ENCODE measurements at places on chromosomes 4 and X. TPM values are rescaled to one million over a fixed set of nuclear protein-coding genes. Genes with fewer than 3 reads are reported as not detected.

The AGTR2 gene
- not detected for total RNA-seq

The AREG gene
- 0.09 TPM for total RNA-seq

The GPR78 gene
- total RNA-seq: not detected

The SERPINA7 gene
- total RNA-seq: not detected

The SPANXA1 gene
- total RNA-seq: not detected

The PDLIM3 gene
- 17.1 TPM for total RNA-seq

The SLC16A2 gene
- total RNA-seq: 0.36 TPM

The WDR17 gene
- under 0.01 TPM for total RNA-seq

The MTNR1A gene
- total RNA-seq: not detected

The FAM50A gene
- 83.4 TPM for total RNA-seq

The SCML2 gene
- total RNA-seq: 1.3 TPM

The DGAT2L6 gene
- total RNA-seq: not detected

The CXorf65 gene
- total RNA-seq: not detected

The AADAT gene
- total RNA-seq: 0.81 TPM

The PDGFRA gene
- 12.0 TPM for total RNA-seq

The FMR1 gene
- 39.2 TPM for total RNA-seq

The TCEAL2 gene
- not detected for total RNA-seq

Data from endothelial cell of coronary artery (primary cell).